ENCODE measurements at places on chromosomes 4 and X.

- no peak for DNase-seq
These were observed 113.4 kb upstream of the USP38 start for GRCh38 chr4:143071351-143071750.

DNA sequence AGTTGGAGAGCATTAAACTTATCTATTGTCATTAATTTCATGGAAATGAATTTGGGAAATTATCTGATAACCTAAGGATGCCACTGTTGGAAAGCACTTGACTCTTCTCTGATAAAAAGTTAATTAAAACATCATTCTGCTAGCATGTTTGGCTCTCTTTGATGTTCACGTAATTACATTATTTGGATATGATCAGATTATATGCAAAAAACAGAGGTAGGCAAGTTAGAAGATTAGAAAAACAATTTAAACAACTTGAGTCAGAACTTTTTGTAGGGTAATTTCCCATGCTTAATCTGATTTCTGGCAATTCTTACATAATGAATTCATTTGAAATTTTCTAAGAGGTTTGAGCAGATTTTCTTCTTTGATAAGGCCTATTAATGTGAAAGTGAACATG, 882.9 kb downstream of the TRAM1L1 start:
- no peak for DNase-seq

GRCh38 chr4:188466001-188466400, 326.8 kb downstream of the TRIML1 start:
- no peak for DNase-seq

DNA sequence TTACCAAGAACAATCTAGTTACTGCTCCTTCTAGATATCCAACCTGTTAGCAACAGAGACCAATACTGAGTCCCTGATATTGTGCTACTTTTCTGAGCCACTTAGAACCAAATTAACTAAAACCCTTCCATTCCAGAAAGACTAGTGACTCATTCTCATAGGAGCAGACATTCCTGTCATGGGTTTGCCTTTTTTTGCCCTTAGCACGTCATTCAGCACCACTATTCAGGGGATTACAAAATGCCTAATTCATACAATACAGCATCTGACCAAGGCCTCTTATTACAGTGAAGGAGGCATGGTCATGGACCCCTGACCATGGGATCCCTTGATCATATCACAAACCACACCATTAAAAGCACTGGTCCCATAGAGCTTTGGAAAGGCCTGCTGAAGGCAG, 123.8 kb upstream of the CXCL13 start:
- no peak for DNase-seq

GRCh38 chr4:4521731-4522130, 20.1 kb downstream of the STX18 start:
- no peak for DNase-seq

DNA sequence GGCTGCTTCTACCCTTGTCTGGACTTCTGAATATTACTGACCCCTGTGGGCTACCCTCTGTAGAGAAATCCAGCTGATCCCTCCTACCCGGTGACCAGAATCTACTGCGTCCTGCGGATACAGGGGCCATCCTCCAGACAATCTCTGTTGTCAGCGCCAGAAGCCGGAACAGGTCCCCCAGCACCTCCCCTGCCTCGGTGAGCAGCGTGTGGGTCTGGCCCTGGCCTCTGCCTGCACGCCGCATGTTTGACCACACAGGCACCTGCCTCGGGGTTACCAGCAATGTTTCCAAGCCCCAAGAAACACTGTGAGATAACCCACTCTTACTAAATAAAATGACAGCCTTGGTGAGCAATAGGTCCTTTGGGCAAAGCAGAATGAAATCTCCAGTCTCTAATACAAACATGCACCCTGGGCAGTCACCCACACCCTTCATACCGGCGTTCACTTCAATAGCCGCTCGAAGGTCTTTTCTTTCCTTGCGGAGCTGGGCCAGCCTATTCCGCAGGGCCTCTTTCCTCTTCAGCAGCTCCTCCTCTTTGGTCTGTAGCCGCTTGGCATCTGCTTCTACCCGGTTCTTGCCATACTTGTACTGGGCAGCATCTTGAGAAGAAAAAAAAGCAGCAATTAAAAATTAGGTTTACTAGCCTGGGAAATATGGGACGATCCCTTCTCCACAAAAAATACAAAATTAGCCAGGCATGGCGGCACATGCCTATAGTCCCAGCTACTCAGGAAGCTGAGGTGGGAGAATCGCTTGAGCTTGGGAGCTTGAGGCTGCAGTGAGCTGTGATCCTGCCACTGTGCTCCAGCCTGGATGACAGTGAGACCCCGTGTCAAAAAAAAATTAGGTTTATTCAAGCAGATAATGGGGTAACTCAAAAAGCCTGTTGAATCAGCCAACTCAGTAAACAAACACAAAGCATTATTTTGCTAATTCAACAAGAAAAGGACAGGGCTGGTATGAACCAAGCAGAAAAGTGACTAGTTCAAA, 165.1 kb downstream of the AFAP1 start:
- DNase-seq, result no peak

GRCh38 chrX:136598631-136599030, 49.3 kb upstream of the CD40LG start:
- DNase-seq, result no peak

DNA sequence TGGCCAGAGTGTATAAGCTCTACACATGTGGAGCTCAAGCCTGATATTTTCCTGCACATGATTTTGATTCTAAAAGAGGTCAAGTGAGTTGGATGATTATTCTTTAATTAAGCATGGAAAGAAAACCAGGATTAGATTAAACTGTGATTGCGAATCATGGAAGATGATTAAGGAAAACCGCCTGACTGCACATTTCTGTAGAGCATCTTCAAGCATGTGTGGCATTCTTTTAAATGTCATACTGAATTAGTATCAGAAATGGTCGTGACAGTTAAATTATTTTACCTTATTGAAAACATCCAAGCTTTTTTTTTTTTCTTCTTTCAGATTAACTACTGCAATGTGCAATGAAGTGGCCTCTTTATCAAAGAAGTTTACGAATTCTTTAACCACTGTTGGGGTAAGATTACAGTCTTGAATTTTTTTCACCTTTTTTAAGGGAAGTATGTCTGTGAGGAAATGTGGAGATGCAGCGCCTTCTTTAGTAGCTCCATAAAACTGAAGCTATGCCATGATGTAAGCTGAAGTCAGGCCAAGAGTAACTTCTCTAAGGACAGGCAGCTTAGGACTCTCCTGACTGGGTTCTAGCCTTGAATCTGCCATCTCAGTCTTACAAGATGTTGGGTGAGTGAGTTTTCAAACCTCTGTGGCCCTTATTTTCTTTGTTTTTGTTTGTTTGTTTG, 67.9 kb downstream of the FAM114A1 start:
- DNase-seq, result no peak

DNA sequence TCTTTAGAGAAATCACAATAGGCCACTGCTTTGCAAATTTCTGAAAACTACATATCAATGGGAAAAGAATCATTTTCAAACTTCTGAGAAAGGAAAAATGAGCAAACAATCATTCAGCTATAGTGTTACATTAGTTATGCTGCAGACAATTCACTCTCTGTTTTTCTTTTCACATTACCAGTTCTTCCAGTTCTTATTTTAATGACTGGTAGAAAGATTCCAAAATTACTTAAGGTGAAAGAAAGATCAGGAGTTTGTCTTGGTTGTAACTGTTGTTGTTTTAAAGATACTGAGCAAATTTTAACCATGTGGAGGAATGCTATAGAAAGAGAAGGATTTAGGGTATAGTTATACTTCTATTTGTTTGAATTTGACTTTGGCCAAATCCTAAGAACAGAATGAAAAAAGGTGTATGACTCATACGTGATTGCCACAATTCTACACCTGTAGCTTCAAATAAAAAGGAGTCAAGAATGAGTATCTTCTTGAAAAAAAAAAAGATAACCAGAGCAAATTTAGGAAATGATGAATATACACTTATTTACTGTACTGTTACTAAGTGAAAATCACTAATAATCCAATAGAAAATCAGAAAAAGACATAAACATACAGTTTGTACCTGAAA, 21.0 kb upstream of the RASGEF1B start:
- no peak for DNase-seq

DNA sequence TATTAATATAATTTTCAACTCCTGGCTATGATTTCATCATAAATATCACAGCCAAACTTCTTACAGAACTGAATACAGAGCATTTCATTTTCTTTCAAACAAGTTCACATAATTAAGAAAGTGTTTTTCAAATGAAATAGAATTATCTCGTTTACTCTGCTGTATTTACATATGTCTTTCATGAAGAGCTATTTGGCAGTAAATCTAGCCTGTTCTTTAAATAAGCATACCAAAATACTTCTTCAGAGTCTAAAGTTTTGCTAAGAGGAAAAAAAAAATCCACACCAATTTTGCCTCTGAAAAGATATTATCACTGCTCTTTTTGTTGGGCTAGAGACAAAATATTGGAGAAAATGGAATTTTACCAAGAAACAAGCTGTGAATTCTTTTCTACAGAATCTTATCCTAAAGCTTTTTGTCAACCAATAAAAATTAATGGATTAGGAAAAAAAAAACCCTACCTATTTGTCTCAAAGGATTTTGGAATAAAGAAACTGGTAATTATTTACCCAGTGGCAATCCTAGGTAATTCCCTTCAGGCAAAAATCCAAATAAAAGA, 287.9 kb upstream of the NR3C2 start:
- DNase-seq, result no peak

- DNase-seq, result no peak
These were observed 183.0 kb downstream of the PALLD start for GRCh38 chr4:168679819-168680218.

DNA sequence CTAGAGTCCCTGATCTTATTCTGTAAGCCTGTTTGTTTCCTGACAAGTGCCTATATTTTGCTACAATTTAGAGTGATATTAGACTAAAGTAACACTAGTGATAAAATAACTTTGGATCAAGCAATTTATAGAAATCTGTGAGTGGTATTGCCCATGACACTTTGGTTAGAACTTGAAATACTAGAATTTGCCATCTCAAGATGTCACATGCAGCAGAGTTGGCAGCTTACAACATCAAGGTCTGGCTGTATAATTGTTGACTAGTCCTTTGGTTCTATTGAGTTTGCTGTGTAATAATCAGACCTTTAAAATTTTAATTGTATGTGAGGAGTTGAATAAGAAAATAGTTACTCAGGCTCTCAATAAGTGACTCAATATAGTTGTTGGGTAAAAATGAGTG, 167.1 kb downstream of the RAPGEF2 start:
- DNase-seq, result peak; percentile 40

DNA sequence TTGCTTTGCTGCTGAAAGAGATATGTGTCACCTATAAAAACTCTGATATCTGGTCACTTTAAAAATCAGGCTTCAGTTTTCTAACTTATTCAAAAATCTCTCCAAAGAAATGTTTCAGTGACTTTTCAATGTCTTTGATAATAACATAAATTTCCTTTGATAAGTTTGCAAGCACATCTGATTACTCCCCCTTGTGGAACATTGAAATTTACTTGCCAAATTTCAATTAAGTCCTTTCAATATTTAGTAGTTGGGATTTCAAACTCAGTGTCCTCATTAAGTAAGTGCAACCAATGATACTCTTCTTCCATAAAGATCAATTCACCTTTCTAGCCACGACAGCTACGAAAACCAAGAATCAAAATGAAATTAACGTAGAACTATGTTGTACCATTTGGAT, 151.3 kb upstream of the FAM47C start:
- DNase-seq, result no peak

- DNase-seq, result no peak
These were observed 21.2 kb downstream of the LRP2BP start for GRCh38 chr4:185374573-185374972.

- DNase-seq, result no peak
These were observed 1540.0 kb upstream of the PABPC4L start for GRCh38 chr4:135741583-135741982.

GRCh38 chrX:71923516-71923915, 12.9 kb downstream of the NHSL2 start:
- DNase-seq, result no peak

DNA sequence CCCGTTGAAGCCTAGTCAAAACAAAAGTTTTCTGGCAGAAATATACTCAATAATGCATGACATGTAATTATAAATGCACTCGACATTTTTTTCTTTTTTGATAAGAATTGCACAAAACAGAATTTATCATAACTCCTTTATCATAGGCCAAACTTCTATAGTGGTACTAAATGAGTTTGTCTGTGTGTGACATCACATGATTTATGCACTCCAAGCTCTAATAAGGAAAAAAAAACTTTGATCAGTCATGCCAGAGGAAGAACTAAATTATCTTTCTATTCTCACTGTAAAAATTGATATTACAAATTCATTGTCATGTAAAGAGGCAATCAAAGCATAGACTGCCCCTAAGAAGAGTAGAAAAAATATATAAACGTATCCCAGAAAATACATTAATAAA, 112.4 kb upstream of the NOCT start:
- no peak for DNase-seq

- no peak for DNase-seq
These were observed 1616.1 kb downstream of the C4orf33 start for GRCh38 chr4:130712038-130712437.

DNA sequence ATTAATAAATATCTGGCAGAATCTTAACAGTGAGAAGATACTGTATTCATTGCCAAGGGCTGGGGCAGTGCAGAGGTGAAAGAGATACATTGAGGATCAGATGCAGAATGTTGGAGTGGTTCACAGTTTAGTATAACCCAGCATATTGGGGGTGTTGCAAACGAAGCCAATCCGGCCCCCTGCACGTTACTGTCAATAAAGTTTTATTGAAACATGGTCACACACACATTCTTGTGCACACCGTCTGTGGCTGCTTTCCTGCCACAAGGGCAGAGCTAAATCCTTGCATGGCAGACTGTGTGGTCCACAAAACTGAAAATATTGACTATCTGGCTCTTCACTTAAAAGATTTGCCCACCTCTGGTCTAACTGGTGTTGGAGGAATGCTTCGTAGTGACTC, 119.7 kb downstream of the SHOX start:
- DNase-seq, result no peak

DNA sequence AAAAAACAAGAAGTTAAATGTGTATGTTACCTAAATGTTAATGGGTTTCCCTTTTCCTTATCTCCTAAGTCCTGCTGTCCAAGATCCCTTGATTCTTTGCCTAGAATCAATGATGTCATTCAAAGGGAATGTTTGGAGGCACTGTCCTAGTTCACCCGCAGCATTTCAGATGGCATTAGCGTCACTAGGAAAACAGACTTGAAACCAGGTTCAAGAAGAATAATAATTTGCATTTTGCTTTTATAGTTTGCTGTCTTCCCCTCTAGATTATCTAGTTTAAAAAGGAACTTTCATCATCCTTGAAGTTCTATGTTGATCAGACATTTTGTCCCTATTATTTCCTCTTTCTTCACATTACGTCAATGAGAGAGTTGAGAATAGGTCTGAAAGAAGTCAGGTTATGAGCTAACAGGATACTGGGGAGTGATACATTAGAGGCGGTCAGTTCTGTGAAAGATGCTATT, 234.1 kb upstream of the PGRMC2 start:
- DNase-seq, result no peak

DNA sequence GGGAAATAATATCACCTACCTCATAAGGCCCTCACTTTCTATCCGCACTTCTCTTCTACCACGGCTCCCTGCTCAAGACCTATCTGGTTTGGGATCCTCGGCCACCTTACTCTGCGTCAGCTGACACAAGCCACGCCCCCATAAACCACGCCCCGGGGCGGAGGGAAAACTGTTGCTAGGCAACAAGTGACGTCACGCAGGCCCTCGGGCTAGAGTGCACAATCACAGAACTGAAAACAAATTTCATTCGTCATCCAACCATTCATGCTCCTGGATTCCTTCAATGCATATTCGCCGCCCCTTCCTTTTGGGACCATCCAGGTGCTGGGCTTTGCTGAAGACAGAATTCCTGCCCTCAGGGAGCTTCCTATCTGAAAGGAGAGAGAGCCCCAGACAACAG, 66.3 kb downstream of the SMC1A start:
- DNase-seq, result peak; percentile 14

All from suppressor macrophage (primary cell).